Smooth muscle cell of trachea (primary cell): ENCODE measurements at places on chromosomes 7 and 10. TPM values are rescaled to one million over a fixed set of nuclear protein-coding genes. Genes with fewer than 3 reads are reported as not detected.

Gene MOGAT3
- total RNA-seq, result not detected in 2 replicates

Gene RBP3
- not detected in 2 replicates for total RNA-seq

Gene JCAD
- 2.0 and 8.9 TPM in 2 replicates for total RNA-seq

Gene PNLIPRP2
- not detected in 2 replicates for total RNA-seq

Gene RAB18
- total RNA-seq, result 40.7 and 55.0 TPM in 2 replicates

Gene OR6B1
- total RNA-seq, result not detected in 2 replicates

Gene OR9A2
- total RNA-seq, result not detected in 2 replicates

Gene GPR146
- total RNA-seq, result 1.2 and 5.0 TPM in 2 replicates

Gene NODAL
- total RNA-seq, result not detected in 2 replicates

Gene IDI1
- total RNA-seq, result 50.8 and 109 TPM in 2 replicates

Gene NPTX2
- total RNA-seq, result under 0.01 TPM in 1 of 2 replicates, not detected in the other

Gene LOXL4
- 14.1 and 78.2 TPM in 2 replicates for total RNA-seq

Gene SVOPL
- not detected in 2 replicates for total RNA-seq

Gene BTBD16
- 0.15 TPM in 1 of 2 replicates, not detected in the other for total RNA-seq

Gene VIPR2
- under 0.01 TPM in 1 of 2 replicates, not detected in the other for total RNA-seq

Gene NRBF2
- 42.8 and 49.0 TPM in 2 replicates for total RNA-seq

Gene CYP2C19
- total RNA-seq, result not detected in 2 replicates

Gene PNLIPRP1
- total RNA-seq, result not detected in 2 replicates

Gene SPDYE1
- total RNA-seq, result not detected in 2 replicates

Gene KIAA1217
- 3.6 and 5.5 TPM in 2 replicates for total RNA-seq

Gene ICA1
- 0.33 and 0.44 TPM in 2 replicates for total RNA-seq

Gene TDRD1
- total RNA-seq, result 0.29 and 0.50 TPM in 2 replicates

Gene NUDT13
- total RNA-seq, result 1.2 and 2.5 TPM in 2 replicates

Gene SPACDR
- total RNA-seq, result 0.73 and 2.6 TPM in 2 replicates

Gene LIPK
- not detected in 2 replicates for total RNA-seq

Gene ZNF107
- 1.3 and 2.8 TPM in 2 replicates for total RNA-seq

Gene AS3MT
- total RNA-seq, result 6.4 and 7.6 TPM in 2 replicates

Gene ATP5MK
- 91.6 and 235 TPM in 2 replicates for total RNA-seq

Gene MYO1G
- total RNA-seq, result under 0.01 TPM in 1 of 2 replicates, not detected in the other

Gene EN2
- not detected in 2 replicates for total RNA-seq

Gene MCMBP
- 41.7 and 43.1 TPM in 2 replicates for total RNA-seq

Gene PDE1C
- 0.29 and 0.50 TPM in 2 replicates for total RNA-seq

Gene IQCE
- total RNA-seq, result 9.0 and 16.9 TPM in 2 replicates

Gene CXCL12
- 42.0 and 133 TPM in 2 replicates for total RNA-seq

Gene INPP5A
- total RNA-seq, result 37.8 and 54.6 TPM in 2 replicates

Gene CPED1
- total RNA-seq, result 89.8 and 122 TPM in 2 replicates

Gene COL13A1
- total RNA-seq, result 17.2 and 21.5 TPM in 2 replicates

Gene FAM13C
- total RNA-seq, result 2.5 and 3.3 TPM in 2 replicates

Gene LDB3
- under 0.01 TPM in 1 of 2 replicates, not detected in the other for total RNA-seq

Gene PSAP
- 738 and 1,900 TPM in 2 replicates for total RNA-seq

Gene WBP1L
- 54.1 and 73.6 TPM in 2 replicates for total RNA-seq
